Aorta (tissue), 5 donors: ENCODE measurements at places on chromosomes 13 and 19.

- no peak for DNase-seq
Measured at GRCh38 chr13:76944456-76944855, 3.9 kb upstream of the ACOD1 start.

- DNase-seq: peak; percentile 61
Measured at GRCh38 chr19:7799640-7800355, 30.2 kb upstream of the EVI5L start.

- DNase-seq: no peak
Measured at GRCh38 chr19:45103156-45103507, 10.2 kb downstream of the PPP1R37 start.

- no peak for DNase-seq
Measured at GRCh38 chr13:74210693-74211393, 76.6 kb upstream of the KLF12 start.

DNA sequence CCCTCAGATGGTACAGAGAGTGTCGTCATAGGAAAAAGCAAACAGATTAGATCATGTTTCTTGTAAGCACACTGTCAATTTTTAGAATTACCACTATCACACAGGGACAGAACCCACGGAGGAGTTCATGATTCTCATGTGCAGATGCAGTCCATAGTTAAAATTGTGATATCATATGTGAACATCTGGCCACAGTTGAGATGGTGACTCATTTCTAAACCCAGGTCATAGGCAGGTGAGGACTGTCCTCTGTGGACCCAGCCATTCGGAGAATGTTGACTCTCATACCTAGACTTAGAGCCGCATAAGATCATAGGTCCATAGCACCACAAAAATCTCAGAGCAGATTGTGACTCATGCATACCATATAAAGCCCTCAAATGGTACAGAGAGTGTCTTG is 17.8 kb upstream of the ZNF730 start:
- DNase-seq: no peak
